ENCODE measurements at places on chromosomes 3 and 15. TPM values are rescaled to one million over a fixed set of nuclear protein-coding genes. Genes with fewer than 3 reads are reported as not detected.

GRCh38 chr3:132486099-132486498 lies 68.8 kb downstream of the DNAJC13 start:
- H3K4me3 ChIP-seq: no peak overlapping the region
- no peak overlapping the region for H3K27ac ChIP-seq
- H3K36me3 ChIP-seq: peaks cover 4% of the 10 kb centered on the region
- H3K27me3 ChIP-seq: no peaks in the 10 kb centered on the region
- no peak for DNase-seq
- no peaks in the 10 kb centered on the region for H3K4me1 ChIP-seq

DNA sequence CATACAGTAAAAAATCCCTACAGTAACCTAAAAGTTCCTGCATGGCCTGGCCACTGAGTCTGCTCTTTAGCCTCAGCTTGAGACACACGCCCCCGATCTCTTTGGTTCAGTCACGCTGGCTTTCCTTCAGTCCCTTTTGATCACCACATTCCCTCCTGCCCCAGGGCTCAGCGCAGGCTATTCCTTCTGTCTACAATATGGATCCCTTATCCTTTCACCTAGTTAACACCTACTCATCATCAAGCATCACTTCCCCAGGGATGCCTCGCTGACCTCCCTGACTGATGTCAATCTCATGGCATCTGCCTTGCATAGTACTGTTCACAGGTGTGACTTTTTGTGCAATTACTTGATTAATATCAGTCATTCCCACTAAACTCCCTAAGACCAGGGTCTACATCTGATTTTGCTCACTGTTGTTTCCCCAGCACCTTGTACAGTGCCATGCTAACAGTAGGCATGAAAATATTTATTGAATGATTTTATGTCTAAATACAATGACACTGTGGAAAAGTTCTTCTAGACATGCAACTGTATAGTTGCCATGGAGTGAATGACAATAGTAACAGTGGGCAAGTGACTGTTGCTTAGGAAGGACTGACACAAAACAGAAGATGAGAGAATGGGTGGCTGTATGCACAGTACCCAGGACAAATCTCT lies at the start of gene SNTN:
TSS of gene SNTN (plus strand) at position 610 of the 660 bp plus-strand sequence. CDS start at position 623, 13 bp downstream.
- H3K27ac ChIP-seq: no peak within 1 kb of the TSS
- no peak within 1 kb of the TSS for H3K4me3 ChIP-seq
- DNase-seq: no peak
- no peaks in the 10 kb centered on the region for H3K4me1 ChIP-seq

DNA sequence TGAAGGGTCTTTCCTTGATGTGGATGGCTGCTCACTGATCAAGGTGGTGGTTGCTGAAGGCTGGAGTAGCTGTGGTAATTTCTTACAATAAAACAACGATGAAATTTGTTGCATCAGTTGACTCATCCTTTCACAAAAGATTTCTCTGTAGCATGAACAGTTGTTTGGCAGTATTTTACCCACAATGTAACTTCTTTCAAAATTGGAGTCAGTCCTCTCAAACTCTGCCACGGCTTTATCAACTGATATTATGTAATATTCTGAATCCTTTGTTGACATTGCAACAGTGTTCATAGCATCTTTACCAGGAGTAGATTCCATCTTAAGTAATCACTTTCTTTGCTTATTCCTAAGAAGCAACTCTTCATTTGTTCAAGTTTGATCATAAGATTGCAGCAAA lies 252.6 kb downstream of the UBE2E2 start:
- peaks cover 2% of the 10 kb centered on the region for H3K27me3 ChIP-seq
- H3K4me1 ChIP-seq: peaks cover 4% of the 10 kb centered on the region

GRCh38 chr3:70620367-70620766 lies 307.9 kb upstream of the MDFIC2 start:
- H3K36me3 ChIP-seq: no peaks in the 10 kb centered on the region
- H3K27ac ChIP-seq: no peak overlapping the region
- DNase-seq: no peak
- H3K4me1 ChIP-seq: no peaks in the 10 kb centered on the region
- no peak overlapping the region for H3K4me3 ChIP-seq

DNA sequence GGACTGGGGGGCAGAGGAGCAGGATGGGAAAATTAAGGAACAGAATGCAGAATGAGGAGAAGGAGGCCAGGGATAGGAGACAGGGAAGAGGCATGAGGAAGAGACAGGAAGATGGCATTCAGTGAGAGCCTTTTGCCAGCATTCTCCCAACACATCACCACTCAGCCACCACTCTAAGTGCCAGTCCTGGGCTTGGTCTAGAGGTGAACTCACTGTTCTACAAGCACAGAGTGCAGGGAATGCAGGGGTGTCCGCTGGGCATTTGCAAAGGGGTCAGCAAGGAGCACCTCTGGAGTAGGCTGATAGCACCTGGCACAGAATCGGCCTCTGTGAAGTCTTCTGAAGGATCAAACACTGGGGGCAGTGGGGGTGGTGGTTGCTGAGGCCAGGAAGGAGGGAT lies 14.6 kb upstream of the IGDCC3 start:
- peaks cover 25% of the 10 kb centered on the region for H3K27me3 ChIP-seq
- H3K4me3 ChIP-seq: no peak overlapping the region
- peaks cover 4% of the 10 kb centered on the region for H3K36me3 ChIP-seq
- DNase-seq: no peak
- H3K4me1 ChIP-seq: no peaks in the 10 kb centered on the region

GRCh38 chr3:180402471-180403073 lies 199.4 kb upstream of the TTC14 start:
- DNase-seq: no peak
- no peaks in the 10 kb centered on the region for H3K27me3 ChIP-seq
- H3K36me3 ChIP-seq: no peaks in the 10 kb centered on the region
- no peaks in the 10 kb centered on the region for H3K4me1 ChIP-seq
- H3K27ac ChIP-seq: no peak overlapping the region

- no peaks in the 10 kb centered on the region for H3K36me3 ChIP-seq
- H3K4me1 ChIP-seq: no peaks in the 10 kb centered on the region
- no peaks in the 10 kb centered on the region for H3K27me3 ChIP-seq
- DNase-seq: no peak
- no peak overlapping the region for H3K4me3 ChIP-seq
Observed at GRCh38 chr3:102485701-102486100, 50.9 kb downstream of the ZPLD1 start.

DNA sequence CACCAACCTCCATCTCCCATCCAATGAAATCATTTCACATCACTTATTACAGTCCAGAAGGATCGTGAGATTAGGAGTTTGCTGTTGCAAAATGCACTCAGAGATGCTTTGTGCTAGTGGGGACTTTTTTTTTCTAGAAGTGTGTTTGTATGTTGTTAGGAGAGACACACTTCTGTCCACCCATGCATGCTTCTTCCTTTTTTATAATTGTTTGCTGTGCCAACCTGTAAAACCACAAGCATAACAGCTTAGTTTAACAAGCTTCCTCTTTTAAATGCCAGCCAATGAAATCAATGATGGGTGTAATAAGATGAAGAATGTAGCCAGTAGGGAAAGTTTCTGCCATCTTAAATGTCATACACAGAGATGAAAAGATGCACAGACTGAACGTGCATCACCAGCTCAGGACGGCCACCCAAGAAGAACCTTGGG lies 305.6 kb upstream of the STT3B start:
- H3K36me3 ChIP-seq: no peaks in the 10 kb centered on the region
- H3K27ac ChIP-seq: no peak overlapping the region
- peaks cover 4% of the 10 kb centered on the region for H3K27me3 ChIP-seq
- no peak for DNase-seq

DNA sequence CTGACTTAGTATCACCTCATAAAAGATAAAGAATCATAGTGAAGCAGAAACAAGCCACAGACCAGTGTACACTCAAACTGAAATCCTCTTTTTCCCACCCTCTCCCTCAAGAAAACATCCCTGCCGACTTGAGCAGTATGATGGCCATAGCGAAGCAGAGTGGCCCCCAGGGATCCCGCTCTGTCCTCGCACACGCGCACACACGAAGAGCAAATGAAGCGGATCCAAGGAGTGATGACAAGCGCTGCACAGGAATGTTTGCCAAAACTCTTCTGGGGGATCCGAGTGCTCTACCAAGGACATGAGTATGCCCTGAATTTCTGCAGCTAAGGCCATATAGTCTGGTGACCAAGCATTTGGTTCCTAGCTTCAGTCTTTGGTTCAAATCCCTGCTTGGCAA lies 134.5 kb upstream of the C2CD4B start:
- H3K4me3 ChIP-seq: no peak overlapping the region
- DNase-seq: no peak
- H3K4me1 ChIP-seq: peaks cover 2% of the 10 kb centered on the region
- H3K27me3 ChIP-seq: peaks cover 2% of the 10 kb centered on the region

DNA sequence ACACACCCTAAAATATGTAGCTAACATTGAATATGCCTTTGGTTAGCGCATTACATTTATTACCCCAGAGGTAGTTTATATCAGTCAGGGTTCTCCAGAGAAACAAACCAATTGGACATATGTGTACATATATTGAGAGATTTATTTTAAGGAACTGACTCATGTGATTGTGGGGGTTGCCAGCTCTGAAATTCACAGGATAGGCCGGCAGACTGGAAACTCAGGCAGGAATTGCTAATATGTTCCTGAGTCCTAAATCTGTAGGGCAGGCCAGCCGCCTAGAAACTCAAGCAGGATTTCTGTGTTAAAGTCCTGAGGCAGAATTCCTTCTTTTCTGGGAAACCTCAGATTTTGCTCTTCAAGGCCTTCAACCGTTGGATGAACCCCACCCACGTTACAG lies 189.7 kb downstream of the CDIN1 start:
- H3K4me3 ChIP-seq: no peak overlapping the region
- DNase-seq: no peak
- no peaks in the 10 kb centered on the region for H3K27me3 ChIP-seq
- no peaks in the 10 kb centered on the region for H3K36me3 ChIP-seq

GRCh38 chr15:56844892-56845291 lies 73.6 kb upstream of the TCF12 start:
- DNase-seq: no peak
- H3K27me3 ChIP-seq: peaks cover 2% of the 10 kb centered on the region
- no peak overlapping the region for H3K27ac ChIP-seq
- H3K4me1 ChIP-seq: peaks cover 6% of the 10 kb centered on the region
- H3K4me3 ChIP-seq: no peak overlapping the region
- no peaks in the 10 kb centered on the region for H3K36me3 ChIP-seq

- peaks cover 3% of the 10 kb centered on the region for H3K4me1 ChIP-seq
- no peak overlapping the region for H3K4me3 ChIP-seq
- peaks cover 4% of the 10 kb centered on the region for H3K27me3 ChIP-seq
- no peak overlapping the region for H3K27ac ChIP-seq
Observed at GRCh38 chr15:38877471-38877870, 312.9 kb upstream of the RASGRP1 start.

- no peak overlapping the region for H3K4me3 ChIP-seq
- no peak overlapping the region for H3K27ac ChIP-seq
Observed at GRCh38 chr3:189974359-189974758, 146.3 kb downstream of the P3H2 start.

- peaks cover 2% of the 10 kb centered on the region for H3K27me3 ChIP-seq
- H3K4me3 ChIP-seq: no peak within 1 kb of the TSS
- no peak within 1 kb of the TSS for H3K27ac ChIP-seq
- no peak for DNase-seq
Observed at GRCh38 chr15:81373775-81374395, at the start of gene TMC3. TSS of gene TMC3 (minus strand) at chr15:81374213. CDS start at chr15:81374077, 136 bp downstream.

The P2RY14 gene
- 0.21 TPM for total RNA-seq

The NOX5 gene
- total RNA-seq: not detected

The FOXP1 gene
- total RNA-seq: 71.3 TPM

The LARP6 gene
- total RNA-seq: 4.5 TPM

Data from endothelial cell (in vitro differentiated cells).